B cell (primary cell): ENCODE measurements at places on chromosomes 1 and 21. TPM values are rescaled to one million over a fixed set of nuclear protein-coding genes. Genes with fewer than 3 reads are reported as not detected.

DNA sequence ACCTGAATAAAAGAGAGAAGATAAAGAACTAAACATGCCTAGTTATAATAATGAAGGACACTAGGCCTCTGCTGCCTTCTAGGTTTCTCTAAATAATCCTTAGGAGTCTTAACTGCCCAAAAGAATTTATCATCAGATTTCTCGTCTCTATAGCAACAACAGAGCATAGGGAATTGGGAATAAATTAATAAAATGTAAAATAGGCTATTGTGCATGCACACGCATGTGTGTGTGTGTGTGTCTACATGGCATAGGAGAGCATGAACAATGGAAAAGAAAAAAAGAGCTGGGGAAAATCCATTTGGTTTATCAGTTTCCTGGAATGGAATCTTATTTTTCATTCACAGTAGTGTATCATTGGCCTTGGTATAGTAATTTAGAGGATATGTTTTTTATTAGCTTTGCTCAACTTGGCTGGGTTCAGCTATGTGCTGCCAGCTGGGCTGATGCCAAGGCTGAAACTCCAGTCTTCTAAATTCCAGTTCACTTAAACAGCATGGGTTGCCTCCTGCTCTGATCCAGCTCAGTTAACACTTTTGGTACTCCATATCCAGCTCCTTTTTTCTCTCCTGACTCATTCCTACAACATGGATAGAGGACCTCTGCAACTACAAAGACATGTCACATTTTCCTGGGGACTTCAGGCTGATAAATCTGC, 80.6 kb upstream of the SLFNL1 start:
- DNase-seq = no peak

GRCh38 chr21:15732290-15732995, 2.7 kb downstream of the USP25 start:
- DNase-seq = peak; percentile 73

GRCh38 chr21:36879827-36880226, 86.6 kb downstream of the HLCS start:
- DNase-seq = no peak

DNA sequence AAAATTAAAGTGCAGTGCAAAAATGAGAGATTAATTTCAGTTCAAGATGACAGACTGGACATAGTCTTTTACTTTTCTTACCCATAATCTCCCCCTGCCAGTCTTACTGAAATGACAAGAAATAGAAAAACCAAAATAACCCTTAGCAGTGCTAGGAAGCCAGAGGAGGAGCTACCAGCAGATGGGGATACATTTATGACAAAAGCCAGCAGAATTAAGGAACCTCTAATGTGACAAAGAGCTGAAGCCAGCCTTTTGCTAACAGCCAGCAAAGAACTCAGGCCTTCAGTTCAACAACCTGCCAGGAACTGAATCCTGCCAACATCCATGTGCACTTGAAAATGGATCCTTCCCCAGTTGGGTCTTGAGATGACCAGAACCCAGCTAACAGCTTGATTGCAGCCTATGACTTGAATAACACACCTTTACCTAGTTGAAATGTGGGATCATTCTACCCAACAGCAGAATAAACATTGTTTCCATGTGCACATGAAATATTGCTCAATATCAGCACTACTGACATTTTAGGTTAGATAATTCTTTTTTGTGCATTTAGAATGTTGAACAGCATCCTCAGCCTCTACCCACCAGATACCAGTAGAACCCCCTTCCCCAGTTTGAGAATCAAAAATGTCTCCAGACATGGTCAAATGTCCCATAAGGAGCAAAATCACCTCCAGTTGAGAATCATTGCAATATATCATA, 7.9 kb upstream of the TRAF5 start:
- DNase-seq = no peak

DNA sequence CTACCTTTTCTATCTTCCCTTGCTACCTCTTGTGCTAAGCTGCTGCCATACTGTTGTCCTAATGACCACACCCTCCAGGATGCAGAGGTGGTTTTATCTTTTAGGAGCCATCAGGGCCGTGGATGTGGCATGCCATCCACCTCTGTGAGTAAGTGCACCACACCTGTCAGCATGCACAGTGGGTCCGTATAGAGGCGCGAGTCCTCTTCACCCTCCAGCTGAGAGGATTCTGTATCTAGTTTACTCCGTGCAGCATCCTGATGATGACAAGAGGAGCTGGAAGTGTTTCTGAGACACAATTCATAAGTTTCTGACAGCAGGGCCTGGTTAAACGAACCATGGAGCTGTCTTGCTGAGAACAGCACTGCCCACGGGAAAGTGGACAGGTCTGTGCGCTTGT, 11.2 kb downstream of the FAM3B start:
- no peak for DNase-seq

Gene KLHDC8A
- total RNA-seq = 0.39 TPM in 1 of 2 replicates, not detected in the other

Gene PTPN22
- total RNA-seq = 34.4 and 37.4 TPM in 2 replicates
